ENCODE measurements at places on chromosomes 4 and X. TPM values are rescaled to one million over a fixed set of nuclear protein-coding genes. Genes with fewer than 3 reads are reported as not detected.

- DNase-seq, result no peak
Observed at GRCh38 chr4:182885022-182885737, 32.0 kb downstream of the DCTD start.

- no peak for DNase-seq
Observed at GRCh38 chrX:115939070-115939469, 231.5 kb upstream of the AGTR2 start.

SLC25A43 gene
- polyA plus RNA-seq, result 9.7 TPM

DNA sequence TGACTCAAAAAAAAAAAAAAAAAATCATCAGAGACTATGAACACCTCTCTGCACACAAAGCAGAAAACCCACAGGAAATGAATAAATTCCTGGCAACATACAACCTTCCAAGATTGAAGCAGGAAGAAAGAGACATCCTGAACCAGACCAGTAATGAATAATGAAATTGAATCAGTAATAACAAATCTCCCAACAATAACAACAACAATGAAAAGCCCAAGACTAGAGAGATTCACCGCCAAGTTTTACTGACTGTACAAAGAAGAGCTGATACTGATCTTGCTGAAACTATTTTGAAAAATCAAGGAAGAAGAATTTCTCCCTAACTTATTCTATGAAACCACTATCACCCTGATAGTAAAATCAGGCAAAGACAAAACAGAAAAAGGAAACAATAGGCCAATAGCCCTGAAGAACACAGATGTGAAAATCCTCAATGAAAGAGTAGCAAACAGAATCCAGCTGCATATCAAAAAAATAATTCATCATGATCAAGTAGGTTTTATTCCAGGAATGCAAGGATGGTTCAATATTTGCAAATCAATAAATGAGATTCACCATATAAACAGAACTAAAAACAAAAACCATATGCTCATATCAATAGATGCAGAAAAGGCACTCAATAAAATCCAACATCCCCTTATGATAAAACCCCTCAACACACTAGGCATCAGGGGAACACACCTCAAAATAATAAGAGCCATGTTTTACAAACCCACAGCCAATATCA lies 31.0 kb upstream of the PLK4 start:
- no peak for DNase-seq

DNA sequence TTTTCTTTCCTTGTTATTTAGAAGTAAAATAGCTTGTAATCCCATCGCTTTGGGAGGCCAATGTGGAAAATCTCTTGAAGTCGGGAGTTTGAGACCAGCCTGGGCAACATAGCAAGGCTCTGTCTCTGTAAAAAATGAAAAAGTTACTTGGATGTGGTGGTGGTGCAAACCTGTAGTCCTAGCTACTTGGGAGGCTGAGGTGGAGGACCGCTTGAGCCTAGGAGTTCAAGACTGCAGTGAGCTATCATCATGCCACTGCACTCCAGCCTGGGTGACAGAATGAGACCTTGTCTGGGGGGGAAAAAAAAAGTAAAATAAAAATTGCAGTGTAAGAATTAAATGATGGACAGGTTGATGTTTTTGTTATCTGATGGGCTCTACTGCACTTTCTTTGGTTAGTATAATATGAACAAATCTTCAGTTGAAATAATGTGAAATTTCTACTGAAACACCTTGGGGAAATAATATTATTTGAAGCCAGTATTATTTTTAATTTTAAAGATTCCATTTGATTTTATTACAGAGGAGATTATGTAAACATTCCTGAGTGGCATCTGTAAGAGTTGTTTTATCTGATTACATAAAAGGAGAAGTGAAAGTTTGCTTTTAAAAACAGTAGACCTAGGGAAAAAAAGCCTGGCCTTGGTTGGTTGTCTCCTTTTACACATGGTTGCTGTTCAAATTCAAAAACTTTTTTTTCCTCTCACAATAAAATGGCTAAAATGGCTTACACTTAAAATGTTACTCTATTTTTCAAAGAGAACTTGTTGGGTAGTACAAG lies 10.5 kb upstream of the NDUFC1 start:
- DNase-seq, result no peak

GRCh38 chr4:139617702-139618490 lies 47.7 kb upstream of the MGST2 start:
- DNase-seq, result no peak

- no peak for DNase-seq
Observed at GRCh38 chr4:16079046-16079445, 4.8 kb downstream of the PROM1 start.

TMPRSS11B gene
- not detected for polyA plus RNA-seq

DNA sequence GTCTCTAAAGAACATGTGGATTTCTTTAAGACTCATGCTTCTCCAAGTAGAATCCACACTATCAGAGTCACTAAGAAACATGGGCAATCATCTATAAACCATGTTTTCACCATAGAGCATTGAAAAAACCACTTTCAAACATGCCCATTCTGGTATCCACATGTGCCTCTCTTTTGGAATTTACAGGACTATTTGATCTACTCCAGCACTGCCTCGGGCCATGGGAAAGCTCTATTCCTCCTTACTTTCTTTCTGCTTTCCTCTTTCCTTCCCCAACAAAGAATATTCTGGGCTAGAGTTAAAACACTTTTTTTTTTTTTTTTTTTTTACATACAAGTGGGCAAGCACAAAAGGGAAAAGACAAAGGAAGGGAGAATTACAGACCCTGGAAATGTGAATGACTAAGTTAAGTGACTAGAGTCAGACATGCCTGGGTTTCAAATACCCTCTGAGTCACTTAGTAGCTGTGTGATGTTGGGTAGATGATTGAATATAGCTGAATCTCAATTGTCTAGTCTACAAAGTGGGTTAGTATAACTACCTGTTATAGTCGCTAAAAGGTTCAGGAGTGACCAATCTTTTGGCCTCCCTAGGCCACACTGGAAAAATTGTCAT lies 847.7 kb upstream of the INTU start:
- no peak for DNase-seq

ARHGAP6 gene
- polyA plus RNA-seq, result 10.6 TPM

KLB gene
- polyA plus RNA-seq, result 0.13 TPM

MTMR8 gene
- polyA plus RNA-seq, result 1.1 TPM

DNA sequence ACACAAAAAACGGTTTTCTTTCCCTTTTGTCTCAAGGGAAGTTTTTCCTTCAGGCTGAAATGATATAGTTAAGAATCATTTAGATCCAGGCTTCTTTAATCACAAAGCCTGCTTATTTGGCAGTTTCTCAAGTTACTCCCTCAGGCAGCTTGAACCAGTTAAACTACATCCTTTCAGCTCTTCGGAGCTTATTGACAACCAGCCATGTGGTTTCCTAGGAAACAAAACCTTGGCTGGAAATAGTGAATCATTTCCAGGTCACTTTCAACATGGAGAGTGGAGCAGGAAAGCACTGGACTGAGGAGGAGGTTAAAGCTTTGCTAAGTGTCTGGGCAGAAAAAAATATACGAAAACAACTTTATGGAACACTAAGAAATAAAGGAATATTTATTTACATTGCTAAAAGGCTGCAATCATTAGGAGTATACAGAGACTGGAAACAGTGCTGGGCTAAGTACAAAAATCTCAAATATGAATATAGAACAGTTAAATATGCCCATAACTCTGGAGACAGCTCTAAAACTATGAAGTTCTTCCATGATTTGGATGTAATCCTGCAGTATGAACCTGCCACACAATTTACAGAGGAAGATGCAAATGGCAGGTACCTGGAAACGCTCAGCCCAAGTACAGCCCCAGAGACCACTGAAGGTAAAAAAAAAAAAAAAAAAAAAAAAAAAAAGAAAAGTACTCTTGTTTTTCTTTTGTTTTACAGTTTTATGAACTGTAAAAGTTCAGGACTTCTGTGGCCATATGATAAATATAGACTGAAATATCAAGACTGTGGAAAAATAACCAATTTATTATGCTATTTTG lies 23.2 kb upstream of the AASDH start:
- peak; percentile 97 for DNase-seq

GRCh38 chr4:111991797-111992196 lies 153.5 kb upstream of the FAM241A start:
- DNase-seq, result peak; percentile 42

- no peak for DNase-seq
Observed at GRCh38 chrX:71067712-71068043, 456 bp downstream of the SNX12 start.

EPHA5 gene
- polyA plus RNA-seq, result 0.53 TPM

GRCh38 chr4:679104-679481 lies 4.8 kb downstream of the MYL5 start:
- DNase-seq, result no peak

GRCh38 chr4:81806485-81806884 lies 334.8 kb upstream of the RASGEF1B start:
- no peak for DNase-seq

LPAR4 gene
- 46.1 TPM for polyA plus RNA-seq

DNA sequence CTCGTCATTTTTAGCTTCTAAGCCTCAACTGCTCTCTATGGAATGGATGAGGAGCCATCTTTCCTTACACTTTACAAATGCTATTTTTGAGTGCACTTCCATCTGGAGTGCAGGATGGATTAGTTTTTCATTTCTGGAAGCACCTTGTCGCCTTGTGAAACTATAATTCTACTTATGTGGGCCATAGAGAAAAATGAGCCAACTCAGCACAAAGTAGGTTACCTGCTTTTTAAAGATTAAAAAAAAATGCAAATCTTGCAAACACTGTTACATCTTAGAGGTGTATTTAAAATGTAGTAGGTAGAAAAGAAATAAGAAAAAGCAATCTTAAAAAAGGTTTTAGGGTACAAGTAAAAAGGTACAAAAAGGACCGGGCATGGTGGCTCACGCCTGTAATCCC lies 10.9 kb downstream of the BOD1L1 start:
- DNase-seq, result no peak

MAGT1 gene
- 38.8 TPM for polyA plus RNA-seq

VSIG1 gene
- 0.55 TPM for polyA plus RNA-seq

DNA sequence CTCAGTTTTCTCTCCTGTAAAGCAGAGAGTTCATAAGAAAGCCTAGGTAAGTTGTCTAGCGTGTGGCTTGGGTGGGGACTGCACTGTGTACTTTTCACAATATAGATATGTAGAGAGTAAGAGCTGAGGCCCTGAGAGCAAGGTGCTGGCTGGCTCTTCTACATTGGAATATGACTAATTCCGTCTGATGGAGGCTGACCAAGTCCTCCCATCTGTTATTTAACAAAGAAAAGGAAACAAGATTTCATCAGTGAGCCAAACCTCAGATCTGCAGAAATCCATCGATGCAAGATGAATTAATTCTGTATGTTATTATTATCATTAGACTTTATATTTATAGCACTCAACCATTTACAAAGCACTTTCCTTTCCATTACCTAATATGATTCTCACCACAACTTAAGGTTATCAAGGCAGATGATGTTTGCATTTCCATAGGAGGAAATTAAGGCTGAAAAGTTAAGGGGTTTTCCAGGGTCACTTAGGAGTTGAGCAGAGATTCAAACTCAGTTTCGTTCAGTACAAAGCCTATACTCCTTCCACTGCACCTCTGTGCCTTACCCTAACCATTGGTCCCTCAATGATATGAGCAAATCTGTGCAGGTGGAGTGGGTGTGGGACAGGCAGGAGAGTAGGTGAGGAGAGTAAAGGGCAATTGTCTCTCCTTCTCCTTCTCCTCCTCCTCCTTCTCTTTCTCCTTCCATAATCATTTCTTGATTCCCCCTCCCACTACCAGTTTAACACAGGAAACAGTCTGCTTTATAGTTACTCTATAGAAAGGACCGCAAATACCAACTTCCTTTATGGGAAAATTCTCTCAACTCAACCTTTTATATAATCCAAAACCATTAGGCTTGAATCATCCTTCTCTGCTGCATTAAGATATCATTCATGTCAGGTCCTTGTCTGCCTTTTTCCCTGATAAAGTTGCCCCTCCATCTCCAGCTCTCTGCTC lies 27.6 kb upstream of the SRD5A3 start:
- DNase-seq, result no peak

DNA sequence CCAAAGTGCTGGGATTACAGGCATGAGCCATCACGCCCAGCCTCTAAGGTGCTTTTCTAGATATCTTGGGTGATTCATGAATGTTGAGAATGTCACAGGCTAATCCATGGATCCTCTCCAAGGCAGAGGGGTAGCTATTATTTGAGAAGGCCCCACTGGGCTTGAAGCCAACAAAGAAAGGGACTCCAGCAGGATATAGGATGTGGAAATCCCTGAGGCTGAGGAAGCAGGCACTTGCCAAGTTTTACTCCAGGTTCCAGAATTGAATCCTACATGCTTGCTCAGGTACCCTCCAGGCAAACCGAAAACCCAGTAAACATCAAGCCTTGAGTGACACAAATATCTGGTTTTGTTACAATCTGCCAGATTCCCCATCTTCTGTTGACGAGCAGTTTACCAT lies 15.8 kb downstream of the NLGN3 start:
- DNase-seq, result no peak

All from muscle of back (tissue), 13 donors.